ENCODE measurements at places on chromosomes 1 and 21.

DNA sequence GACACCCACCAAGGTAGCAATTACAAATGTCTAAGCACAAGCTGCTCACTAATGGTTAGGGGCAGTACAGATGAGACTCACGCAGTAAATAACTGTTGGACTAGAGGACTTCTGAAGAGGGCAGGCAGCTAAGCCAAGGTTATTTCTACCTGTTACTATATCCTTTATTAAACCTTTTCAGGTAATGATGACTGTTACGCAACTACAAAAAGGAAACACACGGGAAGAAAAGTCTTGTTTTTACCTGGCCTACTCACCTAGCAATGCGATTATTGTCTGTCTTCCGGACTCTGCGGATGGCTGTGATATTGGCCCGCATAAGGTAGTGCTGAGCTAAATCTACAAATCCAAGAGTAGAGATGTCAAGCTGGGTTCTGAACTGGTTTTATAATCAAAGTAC lies 17.8 kb upstream of the VHLL start:
- no peak for DNase-seq

- no peak for DNase-seq
These were observed 27.7 kb downstream of the CD34 start for GRCh38 chr1:207883104-207883651.

DNA sequence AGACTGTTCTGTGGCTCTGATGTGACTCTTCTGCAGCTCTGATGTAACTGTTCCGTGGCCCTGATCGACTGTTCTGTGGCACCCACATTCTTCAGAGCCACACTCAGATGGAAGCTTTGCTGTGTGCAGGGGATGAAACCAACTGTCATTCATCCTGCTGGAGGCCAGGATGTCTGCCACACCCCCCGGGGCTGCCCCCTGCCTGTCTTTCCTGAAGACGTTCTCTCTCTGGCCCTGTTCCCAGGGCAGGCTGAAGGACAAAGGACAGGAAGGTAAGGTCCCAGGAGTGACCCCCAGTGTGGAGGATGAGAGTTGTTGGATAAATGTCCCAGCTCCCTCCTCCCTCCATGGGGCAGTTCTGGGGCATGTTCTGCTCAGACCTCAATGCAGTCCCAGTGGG lies 29.4 kb upstream of the UMODL1 start:
- peak; percentile 23 for DNase-seq

DNA sequence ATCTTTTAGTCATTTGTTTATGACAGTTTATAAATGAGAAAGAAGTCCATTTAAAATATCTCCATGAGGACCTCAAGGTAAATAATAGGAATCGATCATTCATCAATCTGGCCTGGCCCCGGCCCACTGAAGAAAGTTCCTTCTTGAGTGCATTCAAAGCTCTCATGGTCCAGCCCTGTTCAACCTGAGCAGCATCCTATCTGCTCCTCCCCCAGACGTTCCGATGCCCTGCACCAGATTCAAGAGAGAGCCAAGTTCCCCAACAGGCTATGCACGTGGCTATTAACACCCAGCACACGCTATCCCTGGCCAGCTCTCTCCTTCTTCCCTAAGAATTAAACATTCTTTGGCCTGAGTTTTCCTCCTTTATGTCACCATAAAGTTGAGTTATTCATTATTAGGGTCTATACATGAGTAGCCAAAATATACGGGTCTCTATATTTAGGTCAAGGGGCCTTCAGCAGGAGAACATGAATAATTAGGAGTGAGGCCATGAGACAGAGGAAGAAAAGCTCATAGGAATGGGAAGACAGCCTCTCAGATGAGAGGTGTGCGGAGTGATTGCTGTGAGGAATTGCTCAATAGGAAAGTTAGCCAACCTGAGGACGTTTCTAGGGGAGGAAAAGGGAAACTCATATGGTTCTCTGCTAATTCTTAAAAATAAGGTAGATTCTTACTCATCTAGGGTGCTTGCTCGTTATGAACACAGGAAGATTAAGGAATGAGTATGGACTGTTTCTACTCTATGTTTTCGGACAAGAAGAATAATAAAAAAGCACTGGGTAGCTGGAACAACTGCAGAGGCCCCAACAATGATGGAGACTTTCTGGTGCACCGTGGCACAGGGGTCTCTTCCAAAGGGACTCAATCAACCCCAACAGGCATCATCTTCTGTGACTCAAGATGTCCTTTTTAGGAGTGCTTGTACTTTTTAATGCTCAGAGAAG lies 23.6 kb downstream of the RUNX1 start:
- DNase-seq = no peak

DNA sequence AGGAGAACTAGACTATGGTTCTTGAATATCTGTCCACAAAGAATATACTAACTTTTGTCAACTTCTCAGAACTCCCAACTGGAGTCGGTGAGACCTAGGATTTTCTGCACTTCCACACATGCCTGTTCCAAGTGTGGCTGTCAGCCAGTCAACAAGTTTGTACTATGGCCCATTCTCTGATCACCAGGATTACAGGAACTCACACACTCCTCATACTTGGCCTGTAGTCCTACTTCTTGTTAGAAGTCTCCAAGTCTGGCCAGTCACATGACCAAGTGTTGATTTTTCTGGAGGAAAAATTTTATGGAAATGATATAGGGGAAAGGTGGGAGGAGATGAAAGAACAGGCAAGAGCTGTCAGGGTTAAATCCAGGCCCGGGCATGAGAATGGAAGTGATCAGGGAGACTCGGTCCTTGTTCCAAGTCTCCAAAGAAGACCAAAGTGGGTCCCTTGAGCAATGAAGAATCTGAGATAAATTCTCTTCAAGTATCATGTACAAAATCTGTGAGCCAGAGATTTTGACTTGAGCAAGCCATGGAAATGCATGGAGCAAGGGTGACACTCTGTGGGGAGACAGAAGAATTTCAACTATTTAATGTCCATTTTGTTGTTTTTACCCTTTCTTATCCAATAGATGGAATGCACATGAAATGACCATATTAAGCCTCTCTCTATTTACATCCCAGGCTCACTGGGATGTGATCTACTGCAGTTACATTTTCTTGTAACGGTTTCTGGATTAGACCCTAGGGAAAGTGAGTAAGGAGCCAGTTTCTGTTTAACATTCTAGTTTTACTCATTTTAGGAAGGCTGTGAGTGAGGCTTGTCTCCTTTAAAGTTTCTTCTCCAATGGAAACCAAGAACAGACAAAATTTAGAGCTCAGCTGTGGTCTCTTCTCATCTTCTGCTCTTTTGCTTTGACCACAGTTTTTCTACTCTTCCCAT lies 320.9 kb downstream of the ASTN1 start:
- DNase-seq = peak; percentile 72

GRCh38 chr1:150259758-150260669 lies 2.4 kb downstream of the CA14 start:
- DNase-seq = peak; percentile 4

- DNase-seq = no peak
These were observed 18.4 kb upstream of the TNFRSF1B start for GRCh38 chr1:12148160-12148957.

- peak; percentile 82 for DNase-seq
These were observed 11.9 kb downstream of the STX6 start for GRCh38 chr1:181010789-181011188.

- no peak for DNase-seq
These were observed 42.1 kb upstream of the A3GALT2 start for GRCh38 chr1:33363021-33363420.

DNA sequence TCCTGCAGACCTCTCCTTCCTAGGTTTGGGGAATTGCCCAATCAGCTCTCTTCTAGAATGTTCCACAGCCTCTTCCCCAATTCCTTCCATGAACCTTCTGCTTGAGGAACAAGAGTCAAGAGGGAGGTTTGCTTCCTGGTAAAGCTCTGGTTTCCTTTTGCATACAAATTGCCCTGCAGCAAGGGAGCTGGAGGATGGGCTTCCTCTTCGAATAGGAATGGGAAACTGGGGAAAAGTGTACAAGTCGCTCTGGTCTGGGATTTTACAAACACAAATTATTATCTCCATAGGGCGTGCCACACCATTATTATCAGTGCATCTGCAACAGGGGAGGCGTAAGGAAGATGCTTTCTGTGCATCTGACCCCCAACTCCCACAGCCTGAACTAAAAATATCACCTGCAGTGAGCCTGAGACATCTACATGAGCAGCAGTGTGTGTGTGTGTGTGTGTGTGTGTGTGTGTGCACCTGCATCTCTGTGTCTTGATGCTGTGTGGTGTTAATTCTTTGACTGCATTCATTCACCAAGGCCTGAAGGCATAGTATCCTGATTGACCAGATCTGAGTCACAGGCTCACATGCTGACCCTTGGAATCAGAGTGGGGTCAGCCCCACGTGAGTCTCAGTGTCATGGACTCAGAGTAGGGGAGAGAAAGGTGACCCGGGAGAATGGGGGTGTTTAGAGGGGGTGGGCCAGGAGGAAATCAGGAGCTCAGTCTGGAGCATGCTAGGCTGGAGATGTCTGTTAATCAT lies 272.9 kb downstream of the KAZN start:
- no peak for DNase-seq

GRCh38 chr21:30652891-30653290 lies 10.2 kb downstream of the KRTAP20-3 start:
- no peak for DNase-seq

DNA sequence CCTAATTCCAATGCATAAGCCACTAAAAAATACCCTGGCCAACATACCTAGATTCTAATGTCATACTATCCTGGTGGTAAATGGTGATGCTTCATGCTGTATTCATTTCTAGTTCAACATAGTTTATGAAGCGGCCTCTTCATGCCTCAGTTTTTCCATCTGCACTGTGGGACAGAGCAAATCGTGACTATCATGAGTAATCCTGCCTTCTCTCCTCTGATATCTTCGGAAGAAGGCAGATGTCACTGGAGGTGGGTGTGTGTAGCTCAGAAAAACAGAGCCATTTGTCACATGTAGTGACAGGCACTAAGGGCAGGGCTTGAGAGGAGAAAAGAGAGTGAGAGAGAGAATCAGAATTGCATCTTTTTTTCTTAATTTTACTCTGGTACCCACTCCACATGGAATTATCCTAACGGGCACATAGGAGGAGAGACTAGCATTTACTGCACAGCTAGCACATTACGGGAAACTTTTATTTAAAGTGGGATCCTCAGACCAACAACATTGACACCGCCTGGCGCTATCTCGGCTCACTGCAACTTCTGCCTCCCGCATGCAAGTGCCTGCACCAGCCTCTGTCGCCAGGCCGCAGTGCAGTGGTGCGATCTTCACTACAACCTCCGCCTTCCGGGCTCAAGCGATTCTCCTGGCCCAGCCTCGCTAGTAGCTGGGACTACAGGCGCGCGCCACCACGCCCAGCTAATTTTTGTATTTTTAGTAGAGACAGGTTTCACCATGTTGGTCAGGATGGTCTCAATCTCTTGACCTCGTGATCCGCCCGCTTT lies 78.4 kb upstream of the KCNA3 start:
- no peak for DNase-seq

DNA sequence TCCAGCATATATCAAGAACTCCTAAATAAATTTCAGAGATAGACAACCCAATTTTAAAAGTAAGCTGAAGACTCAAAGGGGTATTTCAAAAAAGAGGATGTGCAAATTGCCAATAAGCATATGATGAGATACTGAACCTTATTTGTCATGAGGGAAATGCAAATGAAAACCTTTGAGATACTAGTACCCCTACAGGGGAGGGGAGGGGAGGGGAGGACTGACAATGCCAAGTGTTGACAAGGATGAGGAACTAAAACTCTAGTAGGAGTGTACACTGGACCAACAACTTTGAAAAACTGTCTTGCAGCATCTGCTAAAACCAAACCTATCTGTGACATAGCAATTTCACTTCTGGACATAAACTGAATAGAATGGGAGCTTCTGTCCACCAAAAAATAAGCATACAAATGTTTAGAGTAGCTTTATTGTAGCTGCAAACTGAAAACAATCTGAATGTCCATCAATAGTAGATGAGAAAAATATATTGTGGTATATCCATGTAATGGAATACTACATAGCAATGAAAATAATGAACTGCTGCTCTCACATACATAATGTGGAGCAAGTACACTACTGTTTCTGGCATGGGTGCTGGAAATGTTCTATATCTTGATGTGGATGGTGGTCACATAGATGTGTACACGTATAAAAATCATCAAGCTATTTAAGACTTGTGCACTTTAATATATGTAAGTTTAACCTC lies 57.2 kb downstream of the CDK18 start:
- no peak for DNase-seq

- peak; percentile 84 for DNase-seq
These were observed 320.2 kb upstream of the NFIA start for GRCh38 chr1:60762176-60762575.

GRCh38 chr1:48228156-48228555 lies 5.6 kb downstream of the SLC5A9 start:
- no peak for DNase-seq

GRCh38 chr1:200979574-200980451 lies 43.7 kb downstream of the KIF21B start:
- peak; percentile 25 for DNase-seq

GRCh38 chr21:21673959-21674358 lies 675.8 kb downstream of the NCAM2 start:
- no peak for DNase-seq

GRCh38 chr21:27017246-27017645 lies 50.4 kb upstream of the ADAMTS5 start:
- DNase-seq = peak; percentile 73

DNA sequence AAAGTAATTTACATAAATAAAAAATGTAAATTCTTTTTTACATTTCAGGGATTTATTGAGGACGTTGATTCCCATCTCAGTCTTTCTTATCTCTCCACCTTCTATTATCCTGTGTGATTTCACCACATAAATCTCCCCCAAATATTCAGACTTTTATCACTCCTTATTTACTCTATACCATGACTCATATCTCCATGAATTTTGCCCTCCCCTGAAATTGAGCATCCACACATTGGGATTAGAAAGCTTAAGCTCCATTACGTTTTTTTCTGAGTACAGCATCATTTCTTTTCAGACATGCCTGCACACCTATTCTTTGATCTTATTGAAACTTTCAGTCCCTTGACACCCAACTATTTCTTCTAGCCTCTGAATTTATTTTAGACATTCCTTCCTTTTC lies 111.2 kb downstream of the IFI44 start:
- peak; percentile 55 for DNase-seq

DNA sequence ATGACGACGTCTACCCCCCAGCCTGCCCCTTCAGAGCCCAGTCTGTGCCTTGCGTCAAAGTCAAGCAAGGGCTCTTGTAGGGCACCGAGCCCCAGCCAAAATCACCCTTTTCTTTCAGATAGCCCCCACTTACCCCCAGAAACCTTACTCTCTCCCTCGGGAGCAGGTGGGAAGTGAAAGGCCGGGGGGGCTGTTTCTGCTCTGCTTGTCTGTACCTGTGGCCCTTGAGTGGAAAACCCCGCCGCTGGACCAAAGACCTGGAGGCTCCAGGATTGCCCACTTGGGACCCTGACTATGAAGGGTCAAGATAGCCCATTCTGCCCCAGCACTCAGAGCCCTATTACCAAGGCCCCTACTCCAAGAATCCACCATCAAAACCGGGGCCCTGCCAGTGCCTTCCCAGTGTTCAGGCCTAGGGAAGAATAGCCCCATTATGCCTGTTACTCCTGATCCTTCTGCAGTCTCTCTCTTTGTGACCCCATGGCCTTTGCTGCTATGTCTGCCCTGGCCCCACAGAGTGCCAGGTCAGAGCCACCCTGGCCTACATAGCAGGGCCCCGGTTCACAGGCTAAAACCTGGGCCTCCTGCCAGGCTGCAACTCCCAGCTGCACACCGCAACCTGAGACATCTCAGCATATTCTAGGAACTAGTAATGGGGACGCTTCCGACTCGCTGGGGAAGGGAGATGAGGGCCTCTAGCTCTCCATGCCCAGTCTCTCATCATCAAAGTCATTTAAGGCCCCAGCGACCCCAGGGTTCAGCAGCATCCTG lies 22.2 kb upstream of the HPDL start:
- DNase-seq = peak; percentile 7
